ENCODE measurements at places on chromosomes 1 and 21. TPM values are rescaled to one million over a fixed set of nuclear protein-coding genes. Genes with fewer than 3 reads are reported as not detected.

The DPM3 gene
- polyA plus RNA-seq, result 68.5 TPM

The C2CD4D gene
- 0.62 TPM for polyA plus RNA-seq

The DDAH1 gene
- polyA plus RNA-seq, result 130 TPM

The MAEL gene
- not detected for polyA plus RNA-seq

The OLIG2 gene
- 0.01 TPM for polyA plus RNA-seq

The KIAA1614 gene
- 2.1 TPM for polyA plus RNA-seq

The GMEB1 gene
- polyA plus RNA-seq, result 5.9 TPM

The C1orf94 gene
- not detected for polyA plus RNA-seq

The PCBP3 gene
- 0.81 TPM for polyA plus RNA-seq

The ATP6V0B gene
- polyA plus RNA-seq, result 245 TPM

The COP1 gene
- polyA plus RNA-seq, result 34.2 TPM

The SCYL3 gene
- polyA plus RNA-seq, result 4.6 TPM

The FMO3 gene
- 2.4 TPM for polyA plus RNA-seq

The B3GALT2 gene
- 0.60 TPM for polyA plus RNA-seq

The RNF186 gene
- polyA plus RNA-seq, result 257 TPM

The PPP1R8 gene
- 37.1 TPM for polyA plus RNA-seq

The CCNL2 gene
- 71.9 TPM for polyA plus RNA-seq

The NBPF6 gene
- 0.55 TPM for polyA plus RNA-seq

The SPAG17 gene
- 0.55 TPM for polyA plus RNA-seq

The NTRK1 gene
- not detected for polyA plus RNA-seq

The GJA4 gene
- polyA plus RNA-seq, result 5.8 TPM

The BCL2L15 gene
- 214 TPM for polyA plus RNA-seq

The TRAF5 gene
- polyA plus RNA-seq, result 1.6 TPM

The GCSAML gene
- 0.18 TPM for polyA plus RNA-seq

The IGSF9 gene
- 84.2 TPM for polyA plus RNA-seq

The MUL1 gene
- polyA plus RNA-seq, result 22.8 TPM

The LCE1A gene
- not detected for polyA plus RNA-seq

The CR1 gene
- polyA plus RNA-seq, result under 0.01 TPM

The EFCAB7 gene
- 1.1 TPM for polyA plus RNA-seq

The ERRFI1 gene
- polyA plus RNA-seq, result 32.5 TPM

The UBE2U gene
- not detected for polyA plus RNA-seq

The CD1B gene
- not detected for polyA plus RNA-seq

The PTPN7 gene
- polyA plus RNA-seq, result 8.9 TPM

The GNAT2 gene
- 0.28 TPM for polyA plus RNA-seq

The NBL1 gene
- 494 TPM for polyA plus RNA-seq

The TCHHL1 gene
- not detected for polyA plus RNA-seq

The TMEM269 gene
- not detected for polyA plus RNA-seq

The SPRR5 gene
- not detected for polyA plus RNA-seq

The SPRR2B gene
- not detected for polyA plus RNA-seq

The CTNNBIP1 gene
- polyA plus RNA-seq, result 24.0 TPM

The ITGB2 gene
- 16.4 TPM for polyA plus RNA-seq

The PROK1 gene
- not detected for polyA plus RNA-seq

The CASQ1 gene
- polyA plus RNA-seq, result 2.1 TPM

The SUCO gene
- polyA plus RNA-seq, result 13.0 TPM

The SPEN gene
- polyA plus RNA-seq, result 48.8 TPM

The CLCA2 gene
- polyA plus RNA-seq, result 0.81 TPM

The ZNF593OS gene
- polyA plus RNA-seq, result not detected

The SHISAL2A gene
- not detected for polyA plus RNA-seq

The PCNX2 gene
- 5.7 TPM for polyA plus RNA-seq

The AMPD1 gene
- 8.4 TPM for polyA plus RNA-seq

The CLCA1 gene
- polyA plus RNA-seq, result 302 TPM

The RPE65 gene
- 1.7 TPM for polyA plus RNA-seq
